Stimulated activated CD8-positive, alpha-beta memory T cell treated with anti-CD3 and anti-CD28 coated beads, Interleukin-4, amount 100 ng/mL, for 1 hour (primary cell): ENCODE measurements at places on chromosomes 6 and 20.

- no peak for DNase-seq
Measured at GRCh38 chr6:2943564-2943955, 27.8 kb downstream of the SERPINB6 start.

GRCh38 chr6:157089851-157090250 is 233.5 kb downstream of the TMEM242 start:
- DNase-seq = no peak

- no peak for DNase-seq
Measured at GRCh38 chr6:32519118-32519909, 10.8 kb downstream of the HLA-DRB5 start.

DNA sequence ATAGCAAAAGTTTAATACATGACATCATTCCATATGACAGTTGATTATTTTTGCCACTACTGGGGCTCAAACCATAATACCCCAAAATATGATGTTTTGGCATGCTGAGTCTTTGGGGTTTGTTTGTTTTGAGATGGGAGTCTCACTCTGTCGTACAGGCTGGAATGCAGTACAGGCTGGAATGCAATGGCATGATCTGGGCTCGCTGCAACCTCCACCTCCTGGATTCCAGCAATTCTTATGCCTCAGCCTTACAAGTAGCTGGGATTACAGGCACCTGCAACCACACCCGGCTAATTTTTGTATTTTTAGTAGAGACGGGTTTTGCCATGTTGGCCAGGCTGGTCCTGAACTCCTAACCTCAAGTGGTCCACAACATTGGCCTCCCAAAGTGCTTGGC is 1.3 kb upstream of the MRS2 start:
- DNase-seq = no peak

DNA sequence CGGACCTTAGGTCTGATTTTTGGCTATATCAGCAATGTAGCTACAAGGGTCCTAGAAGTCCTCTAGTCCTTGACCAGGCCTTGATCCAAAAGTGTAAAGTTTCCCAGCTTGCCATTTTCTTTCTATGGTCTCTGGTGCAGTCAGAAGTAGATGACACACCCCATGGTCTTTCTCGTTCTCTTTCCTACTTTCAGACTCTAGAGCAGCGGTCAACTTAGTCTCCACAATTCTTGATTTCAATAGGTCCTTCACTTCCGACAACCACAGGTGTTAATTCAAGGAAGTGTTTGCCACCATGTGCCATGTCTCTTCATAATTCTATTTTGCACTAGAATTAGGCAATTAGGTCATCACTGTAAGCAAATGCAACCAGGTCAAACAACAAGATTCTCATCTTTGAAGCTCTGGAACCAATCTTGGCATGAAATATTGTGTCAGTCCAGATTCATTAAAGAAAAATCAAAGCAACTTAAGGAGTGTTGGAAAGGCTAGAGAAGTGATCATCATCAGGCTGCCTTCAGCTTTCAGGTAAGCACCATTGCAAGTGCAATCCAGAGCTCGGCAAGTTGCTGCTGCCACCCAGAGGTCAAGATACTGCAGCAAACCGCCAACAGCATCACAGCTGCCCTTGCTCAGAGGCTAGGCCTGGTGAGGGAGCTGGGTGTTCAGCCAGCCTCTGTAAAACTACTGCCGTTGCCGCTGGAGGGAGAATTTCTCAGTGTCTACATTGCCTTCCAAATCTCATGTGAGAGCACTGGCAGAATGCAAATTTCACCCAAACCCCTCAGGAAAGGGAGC is 5.6 kb upstream of the SYNE1 start:
- no peak for DNase-seq

DNA sequence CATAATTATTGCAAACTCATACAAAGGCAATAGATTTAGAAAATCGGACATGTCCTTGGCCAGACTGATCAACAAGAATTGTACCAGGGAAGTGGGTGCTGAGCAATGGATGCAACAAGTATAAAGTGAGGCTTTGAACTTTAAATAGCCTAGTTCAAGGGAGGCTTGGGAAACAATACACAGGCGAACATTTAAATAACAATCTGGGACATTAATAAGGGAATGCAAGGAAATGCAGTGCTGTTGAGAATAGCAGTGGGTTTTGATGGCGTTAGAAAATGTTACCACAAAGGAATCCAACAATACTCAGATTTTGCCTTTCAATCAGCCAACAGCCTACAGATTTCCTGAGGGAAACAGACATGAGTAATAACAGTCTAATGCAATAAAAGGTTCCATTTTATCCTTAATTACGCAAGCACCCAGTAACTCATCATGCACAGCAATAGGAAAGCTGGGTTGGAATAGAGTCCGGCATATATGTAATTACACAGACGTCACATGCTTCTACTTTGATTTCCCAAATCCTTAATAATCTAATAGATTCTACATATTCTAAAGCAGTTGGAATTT is 134.6 kb downstream of the PHACTR1 start:
- no peak for DNase-seq

DNA sequence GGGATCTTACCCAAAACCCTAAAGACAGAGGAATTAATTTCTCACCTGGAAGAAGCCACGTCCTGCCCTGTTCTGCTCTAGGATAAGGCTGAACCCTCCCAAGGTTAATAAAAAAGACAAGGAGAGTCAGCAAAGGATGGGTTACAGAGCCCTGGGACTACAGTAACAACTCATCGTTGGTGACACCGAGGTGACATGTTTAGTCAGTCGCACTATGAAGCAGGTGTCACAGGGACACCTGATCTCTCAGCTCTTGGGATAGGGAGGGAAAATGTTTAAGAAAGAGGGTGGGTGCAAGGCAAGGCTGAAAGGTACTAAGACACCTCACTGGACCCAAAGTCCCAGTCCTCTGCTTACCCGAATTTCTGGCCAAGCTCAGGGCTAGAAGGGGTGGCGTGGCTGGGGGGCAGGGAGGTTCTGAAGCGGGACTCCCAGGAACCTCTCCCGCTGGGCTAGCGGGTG is 562 bp downstream of the MOCS1 start:
- no peak for DNase-seq

GRCh38 chr20:17904027-17904426 is 64.6 kb downstream of the SNX5 start:
- DNase-seq = no peak

DNA sequence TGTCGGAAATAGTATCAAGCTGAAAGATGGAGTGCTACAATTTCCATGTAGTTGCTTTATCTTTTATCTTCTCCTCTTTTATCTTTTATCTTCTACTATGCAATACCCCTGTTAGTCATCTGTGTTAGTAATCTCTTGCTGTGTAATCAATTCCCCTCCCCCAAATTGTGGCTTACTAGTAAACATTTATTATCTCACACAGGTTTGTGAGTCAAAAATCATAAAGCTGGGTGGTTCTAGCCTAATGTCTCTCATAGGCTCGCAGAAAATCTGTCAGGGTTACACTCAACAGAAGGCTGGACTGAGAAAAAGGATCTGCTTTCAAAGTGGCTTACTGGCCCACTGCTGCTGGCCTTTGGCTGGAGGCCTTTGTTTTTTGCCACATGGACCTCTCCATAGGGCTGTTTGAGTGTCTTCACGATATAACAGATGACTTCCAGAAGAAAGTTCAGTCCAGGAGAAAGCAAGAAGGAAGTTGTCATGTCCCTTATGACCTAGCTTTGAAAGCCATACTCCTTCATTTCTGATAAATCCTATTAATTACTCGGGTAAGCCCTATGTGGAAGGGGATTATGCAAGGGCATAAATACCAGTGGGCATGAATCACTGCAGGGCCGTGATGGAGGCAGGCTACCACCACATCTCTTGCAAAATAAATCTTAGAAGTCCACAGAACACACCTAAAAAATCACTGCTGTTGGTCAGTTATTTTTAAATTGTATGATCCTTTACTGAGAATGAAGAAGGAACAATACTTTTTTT is 24.5 kb upstream of the PTCHD4 start:
- DNase-seq = no peak

DNA sequence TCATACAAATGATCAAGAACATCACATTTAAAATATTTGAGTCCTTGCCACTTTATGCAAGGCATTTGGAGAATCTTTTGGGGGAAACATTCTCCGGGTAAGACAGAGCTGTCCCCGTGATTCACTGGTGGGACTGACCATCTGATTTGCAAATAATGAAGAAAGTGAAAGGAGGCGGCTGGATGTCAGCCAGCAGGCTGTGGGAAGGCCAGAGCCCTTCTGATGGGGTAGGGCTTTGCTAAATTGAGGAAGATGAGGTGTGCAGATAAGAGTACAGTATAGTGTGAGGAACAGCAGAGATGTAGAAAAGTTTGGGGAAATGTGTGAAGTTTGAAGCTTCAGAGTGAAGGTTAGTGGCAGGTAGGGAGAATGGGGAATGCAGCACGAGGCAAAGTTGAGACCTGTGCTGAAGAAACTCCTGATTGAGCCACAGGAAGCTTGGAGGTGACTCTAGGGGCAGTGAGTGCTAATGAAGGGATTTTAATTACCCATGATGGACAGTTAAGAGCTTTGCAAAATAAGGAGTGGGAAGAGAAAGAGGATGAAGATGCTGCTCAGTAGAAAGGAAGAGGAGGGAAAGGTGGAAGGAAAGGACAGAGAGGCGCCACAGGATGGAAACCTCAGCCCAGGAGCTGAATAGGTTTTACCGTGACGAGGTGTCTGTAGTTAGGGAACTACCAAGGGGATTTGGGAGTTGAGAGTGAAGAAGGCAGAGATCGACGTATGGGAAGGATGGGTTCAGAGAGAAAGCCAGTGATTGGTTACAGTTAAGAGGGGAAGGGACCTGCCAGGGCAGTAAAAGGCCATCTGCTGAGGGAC is 68.7 kb downstream of the SNX9 start:
- no peak for DNase-seq

GRCh38 chr6:129351807-129352206 is 358.2 kb downstream of the ARHGAP18 start:
- no peak for DNase-seq

DNA sequence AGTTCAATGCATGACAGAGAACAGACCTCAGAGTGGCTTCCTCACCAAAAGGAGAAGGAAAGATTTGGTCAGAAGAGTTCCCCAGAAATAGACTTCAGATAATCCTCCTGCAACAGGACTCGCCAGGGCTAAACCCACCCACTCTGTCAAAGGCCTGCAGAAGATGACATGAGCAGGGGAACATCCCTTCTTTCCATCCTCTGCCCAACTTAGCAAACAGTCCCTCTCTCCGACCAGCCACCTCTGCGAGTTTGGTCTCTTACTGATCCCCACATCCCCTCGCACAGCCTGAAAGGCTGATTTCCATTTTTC is 7.5 kb downstream of the NFATC2 start:
- DNase-seq = no peak

- no peak for DNase-seq
Measured at GRCh38 chr20:24628985-24629384, 159.6 kb downstream of the SYNDIG1 start.

GRCh38 chr20:58718729-58719128 is 26.1 kb downstream of the NPEPL1 start:
- no peak for DNase-seq

- DNase-seq = no peak
Measured at GRCh38 chr6:35309611-35310264, 12.1 kb downstream of the DEF6 start.

- DNase-seq = no peak
Measured at GRCh38 chr6:68052234-68052633, 582.8 kb upstream of the ADGRB3 start.

GRCh38 chr20:15033891-15034290 is 696.5 kb upstream of the FLRT3 start:
- no peak for DNase-seq

DNA sequence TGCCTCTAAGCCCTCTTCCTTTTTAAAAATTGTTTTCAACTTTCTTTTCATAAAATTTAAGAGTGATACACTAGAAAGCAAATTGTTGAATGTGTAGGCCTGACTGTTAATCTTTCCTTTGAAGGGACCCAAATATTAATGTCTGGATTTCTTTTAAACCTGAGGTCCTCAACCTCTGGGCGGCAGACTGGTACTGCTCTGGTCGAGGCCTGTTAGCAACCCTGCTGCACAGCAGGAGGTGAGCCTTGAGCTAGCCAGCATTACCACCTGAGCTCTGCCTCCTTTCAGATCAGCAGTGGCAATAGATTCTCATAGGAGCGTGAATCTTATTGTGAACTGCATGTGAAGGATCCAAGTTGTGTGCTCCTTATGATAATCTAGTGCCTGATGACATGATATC is 191.2 kb downstream of the MANEA start:
- DNase-seq = no peak

DNA sequence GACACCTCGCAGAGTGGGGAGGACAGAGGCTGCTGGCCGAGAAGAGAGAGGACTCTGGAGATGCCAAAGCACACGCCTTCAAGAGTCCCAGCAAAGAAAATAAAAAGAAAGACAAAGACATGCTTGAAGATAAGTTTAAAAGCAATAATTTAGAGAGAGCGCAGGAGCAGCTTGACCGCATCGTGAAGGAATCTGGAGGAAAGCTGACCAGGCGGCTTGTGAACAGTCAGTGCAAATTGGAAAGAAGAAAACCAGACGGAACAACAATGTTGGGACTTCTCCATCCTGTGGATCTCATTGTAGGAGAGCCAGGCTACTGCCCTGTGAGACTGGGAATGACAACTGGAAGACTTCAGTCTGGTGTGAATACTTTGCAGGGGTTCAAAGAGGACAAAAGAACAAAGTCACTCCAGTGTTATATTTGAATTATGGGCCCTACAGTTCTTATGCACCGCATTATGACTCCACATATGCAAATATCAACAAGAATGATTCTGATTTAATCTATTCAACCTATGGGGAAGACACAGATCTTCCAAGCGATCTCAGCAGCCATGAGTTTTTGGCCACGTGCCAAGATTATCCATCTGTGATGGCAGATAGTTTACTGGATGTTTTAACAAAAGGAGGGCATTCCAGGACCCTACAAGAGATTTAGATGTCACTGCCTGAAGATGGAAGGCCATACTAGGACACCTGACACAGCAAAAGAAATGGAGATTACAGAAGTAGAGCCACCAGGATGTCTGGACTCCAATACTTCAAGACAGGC is 52.2 kb downstream of the REV3L start:
- DNase-seq = no peak

- DNase-seq = no peak
Measured at GRCh38 chr6:144298916-144299315, 13.8 kb downstream of the UTRN start.

DNA sequence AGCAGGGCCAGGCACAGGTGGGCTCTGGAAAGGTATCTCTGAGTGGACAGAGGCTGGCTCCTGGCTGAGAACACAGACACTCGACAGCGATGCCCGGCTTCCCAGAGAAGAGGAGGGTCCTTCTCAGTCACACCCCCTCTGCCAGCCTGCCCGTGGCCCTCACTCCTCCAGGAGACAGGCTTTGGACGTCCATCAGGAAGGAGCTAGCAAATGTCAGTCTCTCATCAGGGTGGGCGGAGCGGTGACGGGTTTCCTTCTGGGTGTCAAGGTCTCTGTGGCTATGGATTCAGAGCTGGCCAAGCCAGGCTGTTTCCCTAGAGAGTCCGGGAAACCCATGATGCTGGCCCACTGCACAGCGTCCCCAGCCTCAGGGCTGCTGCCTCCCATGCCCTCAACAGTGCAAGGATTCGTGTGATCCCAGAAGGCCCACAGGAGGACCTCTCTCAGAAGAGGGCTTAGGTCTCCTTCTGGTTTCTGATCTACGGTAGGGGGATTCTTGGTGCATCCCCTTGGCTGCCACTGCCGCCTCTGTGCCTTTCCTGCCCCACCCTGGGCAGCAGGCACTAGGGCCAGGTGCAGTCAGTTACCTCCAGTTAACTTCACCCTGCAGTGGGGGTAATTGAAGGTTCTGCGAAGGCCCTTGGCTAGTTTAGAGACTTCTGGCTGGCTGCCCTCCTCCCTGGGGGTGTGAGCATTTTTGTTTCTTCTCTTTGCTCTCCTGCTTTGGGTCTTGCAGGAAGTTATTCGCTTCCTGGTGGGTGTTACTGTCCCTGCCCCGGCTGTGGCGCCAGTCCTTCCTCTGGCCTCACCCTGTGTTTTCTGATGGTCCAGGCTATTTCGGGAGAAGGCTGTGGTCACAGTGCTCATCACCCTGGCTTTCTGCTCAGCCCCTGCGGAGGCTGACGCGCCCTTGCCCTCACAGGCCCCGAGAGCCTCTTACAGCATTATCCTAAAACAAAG is 80.2 kb downstream of the CDH4 start:
- no peak for DNase-seq
